ENCODE measurements at places on chromosomes 7 and 10.

DNA sequence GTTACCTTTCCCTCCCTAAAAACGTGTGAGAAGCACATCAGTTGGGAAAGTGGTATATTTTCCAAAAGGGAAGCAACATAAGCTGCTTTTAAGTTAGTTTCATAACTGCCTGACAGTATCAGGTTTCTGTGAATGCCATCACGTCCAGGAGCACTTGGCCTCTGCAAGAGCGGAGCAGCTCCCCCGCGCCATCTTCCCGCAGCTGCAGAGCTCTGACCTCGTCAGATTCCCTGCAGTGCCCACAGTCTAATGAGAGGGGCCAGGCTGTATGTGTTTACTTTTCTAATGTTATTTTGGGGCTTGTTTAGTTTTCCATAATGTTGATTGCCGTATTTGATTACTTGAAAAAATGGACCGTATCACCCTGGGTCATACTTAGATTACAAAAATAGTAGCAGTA lies 74.2 kb downstream of the MGMT start:
- DNase-seq, result no peak

DNA sequence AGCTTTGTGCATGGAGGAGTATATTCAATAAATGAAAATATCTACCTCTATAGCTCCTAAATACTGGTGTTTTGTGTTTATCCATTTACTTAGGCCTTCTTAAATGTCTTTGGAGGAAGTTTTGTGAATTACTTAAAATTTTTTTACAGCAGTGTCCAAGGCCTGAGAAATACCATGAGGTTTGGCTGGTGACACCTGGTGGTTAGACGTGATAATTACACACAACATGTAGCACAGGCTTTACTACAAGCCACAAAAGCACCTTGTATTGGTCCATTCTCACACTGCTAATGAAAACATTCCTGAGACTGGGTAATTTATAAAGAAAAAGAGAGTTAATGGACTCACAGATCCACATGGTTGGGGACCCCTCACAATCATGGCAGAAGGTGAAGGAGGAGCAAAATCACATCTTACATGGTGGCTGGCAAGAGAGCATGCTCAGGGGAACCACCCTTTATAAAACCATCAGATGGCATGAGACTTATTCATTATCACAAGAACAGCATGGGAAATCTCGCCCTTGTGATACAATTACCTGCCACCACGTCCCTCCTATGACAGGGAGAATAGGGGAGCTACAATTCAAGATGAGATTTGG lies 20.6 kb downstream of the HYAL4 start:
- peak; percentile 67 for DNase-seq

DNA sequence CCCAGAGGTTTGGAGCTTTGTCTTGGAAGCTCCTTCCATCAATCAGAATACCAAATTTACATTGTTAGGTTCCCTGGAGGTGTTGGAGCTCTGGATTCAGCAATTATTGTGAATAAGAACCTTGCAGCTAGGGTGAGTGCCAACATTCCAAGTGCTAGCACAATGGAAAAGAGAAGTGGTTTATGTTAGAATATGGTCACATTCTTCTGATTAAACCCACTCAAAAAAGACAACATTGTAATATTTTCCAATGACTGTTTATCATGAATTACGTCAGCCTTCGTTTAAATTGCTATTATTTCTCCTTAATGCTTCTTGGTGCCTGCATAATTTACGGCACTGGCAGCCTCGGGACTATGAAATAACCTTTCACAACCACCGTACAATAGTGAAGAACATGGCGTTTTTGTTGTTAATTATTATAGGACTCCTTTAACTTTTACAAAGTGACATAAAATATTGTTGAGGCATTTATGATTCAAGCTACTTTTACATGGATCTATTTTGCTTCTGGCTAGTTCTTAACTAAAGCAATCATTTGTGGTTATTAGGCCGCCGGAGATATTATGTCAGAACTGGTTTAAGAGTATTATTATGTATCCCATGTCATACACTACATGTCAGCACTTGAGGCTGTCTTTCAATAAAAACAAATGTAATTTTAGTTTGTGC lies 117.7 kb downstream of the ARID5B start:
- DNase-seq, result no peak

DNA sequence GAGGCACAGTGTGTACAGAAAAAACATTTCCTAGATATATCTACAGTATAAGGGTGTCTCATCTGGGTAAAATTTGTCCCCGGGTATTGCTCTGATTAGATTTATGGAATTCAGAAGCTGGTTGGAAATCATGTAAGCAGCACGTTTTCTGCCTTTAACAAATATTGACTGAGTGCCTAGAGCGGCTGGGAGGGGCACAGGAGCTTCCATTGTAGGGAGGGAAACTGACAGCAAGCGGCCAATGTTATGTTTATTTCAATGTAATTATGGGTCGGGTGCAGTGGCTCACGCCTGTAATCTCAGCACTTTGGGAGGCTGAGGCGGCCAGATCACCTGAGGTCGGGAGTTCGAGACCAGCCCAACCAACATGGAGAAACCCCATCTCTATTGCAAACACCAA lies 4.4 kb upstream of the RFC2 start:
- no peak for DNase-seq

DNA sequence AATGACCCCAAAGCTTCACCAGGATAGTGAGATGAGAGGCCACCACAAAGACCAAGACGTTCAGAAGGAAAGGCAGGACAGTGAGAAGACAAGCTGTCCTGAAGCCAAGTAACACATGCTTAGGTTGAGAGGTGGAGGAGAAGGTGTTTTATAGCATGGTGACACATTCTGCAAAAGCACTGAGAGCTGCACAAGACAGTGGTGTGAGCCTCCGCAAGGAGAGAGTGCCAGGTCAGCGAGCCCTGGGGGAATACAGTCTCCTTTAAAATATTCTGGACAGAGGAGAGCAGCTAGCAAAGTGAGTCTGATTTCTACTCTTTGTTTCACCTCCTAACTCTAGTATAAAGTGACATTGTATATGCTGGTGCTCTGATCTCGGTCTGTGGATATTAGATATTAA lies 68.0 kb upstream of the VKORC1L1 start:
- DNase-seq, result no peak

DNA sequence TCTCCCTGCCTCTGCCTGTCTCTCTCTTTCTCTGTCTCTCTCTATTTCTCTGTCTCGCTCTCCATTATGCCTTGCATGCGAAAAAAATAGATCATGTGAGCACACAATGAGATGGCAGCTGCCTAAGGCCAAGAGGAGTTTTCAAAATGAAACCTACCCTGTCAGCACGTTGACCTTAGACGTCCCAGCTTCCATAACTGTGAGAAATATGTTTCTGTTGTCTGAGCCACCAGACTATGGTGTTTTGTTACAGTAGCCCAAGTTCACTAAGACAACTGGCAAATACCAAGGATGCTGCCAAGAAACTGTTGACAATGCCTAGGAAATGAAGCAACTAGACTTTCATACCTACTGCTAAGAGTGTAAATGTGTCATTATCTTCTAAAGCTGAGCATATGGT lies 70.6 kb upstream of the PLXDC2 start:
- DNase-seq, result no peak

Data from cerebellar cortex (tissue), 1 donor.